ENCODE measurements at places on chromosomes 2 and 18.

- peaks cover 4% of the 10 kb centered on the region for H3K27me3 ChIP-seq
- H3K27ac ChIP-seq, result no peak overlapping the region
- H3K4me1 ChIP-seq, result no peaks in the 10 kb centered on the region
- H3K4me3 ChIP-seq, result no peak overlapping the region
These were observed 71.8 kb downstream of the APOB start for GRCh38 chr2:20972110-20972509.

DNA sequence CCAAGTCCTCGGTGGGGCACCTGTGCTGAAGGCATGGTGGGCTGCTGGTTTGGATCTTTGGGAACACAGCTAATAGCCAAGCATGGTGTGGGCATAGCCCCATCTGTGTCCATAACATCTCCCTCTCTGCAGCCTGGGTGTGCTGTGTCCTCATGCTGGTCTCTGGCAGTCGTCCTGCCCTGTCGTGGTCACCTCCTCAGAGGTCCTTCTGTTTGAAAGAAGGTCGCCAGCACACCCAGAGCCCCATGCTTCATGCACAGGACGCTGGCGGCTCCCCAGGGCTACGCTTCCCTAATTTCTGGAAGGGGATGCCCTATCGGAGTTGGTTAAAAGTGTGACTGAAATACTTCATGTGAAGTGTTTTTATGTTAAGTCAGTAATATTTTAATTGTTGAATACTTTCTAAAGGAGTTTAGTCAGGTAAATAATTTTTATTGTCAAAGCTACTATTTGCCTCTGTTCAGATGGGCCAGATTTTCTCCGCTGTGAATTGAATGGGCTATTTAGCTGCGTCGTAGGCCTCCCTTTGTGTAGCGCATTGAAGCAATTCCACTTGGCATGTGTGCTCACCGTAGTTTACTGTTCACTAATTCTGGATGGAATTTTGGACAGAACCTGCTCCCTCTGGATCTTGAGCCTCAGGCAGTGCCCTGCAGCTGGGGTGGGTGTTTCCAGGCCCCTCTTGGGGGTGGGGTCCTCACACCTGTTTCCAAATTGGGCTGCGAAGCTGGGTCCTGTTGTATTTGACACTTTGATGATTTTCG lies 81.9 kb downstream of the WDSUB1 start:
- H3K36me3 ChIP-seq, result peaks cover 10% of the 10 kb centered on the region
- DNase-seq, result no peak
- no peak overlapping the region for H3K27ac ChIP-seq
- H3K27me3 ChIP-seq, result no peaks in the 10 kb centered on the region

GRCh38 chr2:854460-854859 lies 96.2 kb upstream of the SNTG2 start:
- peaks cover 12% of the 10 kb centered on the region for H3K4me1 ChIP-seq
- H3K36me3 ChIP-seq, result peaks cover 67% of the 10 kb centered on the region
- H3K4me3 ChIP-seq, result no peak overlapping the region

- no peak overlapping the region for H3K27ac ChIP-seq
- no peaks in the 10 kb centered on the region for H3K4me1 ChIP-seq
- H3K4me3 ChIP-seq, result no peak overlapping the region
- no peak for DNase-seq
- H3K36me3 ChIP-seq, result no peaks in the 10 kb centered on the region
These were observed 36.5 kb upstream of the B4GALT6 start for GRCh38 chr18:31720867-31721266.

GRCh38 chr2:232890896-232891601 lies 21.0 kb downstream of the SNORC start:
- no peaks in the 10 kb centered on the region for H3K27me3 ChIP-seq
- H3K4me1 ChIP-seq, result no peaks in the 10 kb centered on the region
- DNase-seq, result no peak
- no peak overlapping the region for H3K27ac ChIP-seq
- H3K36me3 ChIP-seq, result no peaks in the 10 kb centered on the region
- H3K4me3 ChIP-seq, result no peak overlapping the region

- no peaks in the 10 kb centered on the region for H3K27me3 ChIP-seq
- H3K4me3 ChIP-seq, result no peak overlapping the region
- no peak overlapping the region for H3K27ac ChIP-seq
- H3K4me1 ChIP-seq, result peaks cover 41% of the 10 kb centered on the region
These were observed 61.3 kb downstream of the PMAIP1 start for GRCh38 chr18:59961070-59961469.

GRCh38 chr18:41543815-41544214 lies 411.2 kb upstream of the PIK3C3 start:
- no peaks in the 10 kb centered on the region for H3K36me3 ChIP-seq
- no peak overlapping the region for H3K4me3 ChIP-seq
- no peak for DNase-seq
- H3K27ac ChIP-seq, result no peak overlapping the region
- H3K27me3 ChIP-seq, result no peaks in the 10 kb centered on the region

DNA sequence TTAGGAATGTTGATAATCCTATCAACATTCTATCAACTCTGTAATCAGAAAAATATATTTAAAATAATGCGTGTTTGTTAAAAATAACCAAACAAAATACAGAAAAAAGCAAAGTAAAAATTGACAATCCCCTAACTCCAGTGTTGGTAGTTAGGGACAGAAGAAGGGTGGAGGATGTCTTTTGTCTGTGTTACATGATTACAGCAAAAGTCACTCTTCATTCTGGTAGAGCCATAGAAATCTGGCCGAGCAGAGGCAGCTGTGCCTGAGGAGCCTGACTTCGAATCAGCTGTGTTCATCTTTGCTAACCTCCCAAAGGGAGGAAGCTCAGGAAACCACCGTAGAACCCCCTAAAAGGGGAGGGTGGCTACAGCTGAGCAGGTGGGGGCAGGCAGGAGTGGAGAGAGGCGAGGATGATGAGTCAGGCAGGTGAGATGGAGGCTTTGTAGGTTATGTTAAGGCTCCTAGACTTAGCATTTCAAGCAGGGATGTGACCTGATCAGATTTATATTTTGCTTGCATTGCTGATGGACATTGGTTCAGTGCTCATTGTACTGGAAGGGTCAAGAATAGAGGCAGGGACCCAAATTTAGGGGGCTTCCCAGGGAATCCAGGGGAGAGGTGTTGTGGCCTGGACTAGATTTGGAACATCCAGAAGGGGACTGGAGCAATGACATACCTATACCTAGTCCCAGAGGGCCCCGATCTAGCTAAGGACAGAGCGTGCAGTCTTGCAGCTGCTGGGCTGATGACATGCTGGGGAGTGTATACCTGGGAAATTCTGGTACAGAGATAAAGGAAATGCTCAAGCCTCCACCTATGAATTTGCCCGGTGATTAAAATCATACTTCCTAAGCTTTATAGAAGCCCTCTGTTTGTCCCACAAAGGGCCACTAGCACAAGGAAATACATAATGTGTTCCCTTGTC lies 95.7 kb downstream of the NEDD4L start:
- no peak overlapping the region for H3K4me3 ChIP-seq
- no peaks in the 10 kb centered on the region for H3K27me3 ChIP-seq
- no peaks in the 10 kb centered on the region for H3K36me3 ChIP-seq
- no peak overlapping the region for H3K27ac ChIP-seq

Data from DND-41 (cell line).